ENCODE measurements at places on chromosomes 5 and 9.

DNA sequence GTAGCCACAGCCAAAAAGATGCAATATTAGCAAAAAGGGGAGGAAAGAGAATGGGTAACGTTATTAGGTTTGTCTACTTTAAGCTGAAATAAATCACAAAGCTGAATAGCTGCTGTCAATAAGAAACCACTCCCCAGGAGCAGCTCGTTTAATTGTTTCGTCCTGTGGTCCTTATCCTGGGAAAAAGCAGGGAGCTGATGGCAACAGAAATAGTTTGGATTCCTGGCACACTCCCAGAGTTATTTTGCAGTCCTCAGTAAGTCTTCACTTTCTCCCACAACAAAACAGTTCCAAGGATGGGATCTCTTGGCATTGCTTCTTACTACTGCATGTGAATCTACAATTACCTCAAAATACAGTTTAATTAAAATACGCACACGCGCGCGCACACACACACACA is 28.8 kb downstream of the FRMD3 start:
- DNase-seq: no peak

DNA sequence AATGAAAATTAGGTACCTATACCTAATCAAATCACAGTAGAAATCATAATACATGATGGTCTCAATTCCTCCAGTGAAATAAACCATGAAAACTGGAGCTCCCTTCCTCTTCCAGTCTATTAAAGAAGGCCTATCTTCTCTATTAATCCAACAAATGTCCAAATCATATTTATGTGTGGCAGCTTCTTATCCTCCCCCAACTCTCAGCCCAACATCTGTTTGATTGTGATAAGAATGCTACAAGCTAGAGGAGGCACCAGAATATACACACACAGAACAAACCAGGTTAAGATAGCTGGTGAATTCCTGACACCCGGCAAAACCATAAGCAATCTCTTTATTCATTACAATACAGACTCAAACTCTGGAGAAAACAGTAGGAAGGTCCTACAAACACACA is 110.8 kb downstream of the FBXL17 start:
- DNase-seq: no peak

DNA sequence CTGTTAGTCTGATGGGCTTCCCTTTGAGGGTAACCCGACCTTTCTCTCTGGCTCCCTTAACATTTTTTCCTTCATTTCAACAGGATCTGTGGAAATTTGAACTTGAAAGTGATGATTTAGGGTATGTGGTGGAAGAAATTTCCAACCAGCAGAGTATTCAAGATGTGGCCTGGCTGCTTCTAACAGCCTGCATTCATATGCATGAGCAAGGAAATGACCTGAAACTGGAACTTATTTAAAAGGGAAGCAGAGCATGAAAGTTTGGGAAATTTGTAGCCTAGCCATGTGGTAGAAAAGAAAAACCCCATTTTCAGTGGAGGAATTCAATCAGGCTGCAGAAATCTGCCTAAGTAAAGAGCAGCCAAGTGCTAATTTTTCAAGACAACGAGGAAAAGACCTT is 41.7 kb downstream of the UNC13B start:
- DNase-seq: no peak

- DNase-seq: no peak
These were observed 10.9 kb upstream of the DOLPP1 start for GRCh38 chr9:129069862-129070641.

DNA sequence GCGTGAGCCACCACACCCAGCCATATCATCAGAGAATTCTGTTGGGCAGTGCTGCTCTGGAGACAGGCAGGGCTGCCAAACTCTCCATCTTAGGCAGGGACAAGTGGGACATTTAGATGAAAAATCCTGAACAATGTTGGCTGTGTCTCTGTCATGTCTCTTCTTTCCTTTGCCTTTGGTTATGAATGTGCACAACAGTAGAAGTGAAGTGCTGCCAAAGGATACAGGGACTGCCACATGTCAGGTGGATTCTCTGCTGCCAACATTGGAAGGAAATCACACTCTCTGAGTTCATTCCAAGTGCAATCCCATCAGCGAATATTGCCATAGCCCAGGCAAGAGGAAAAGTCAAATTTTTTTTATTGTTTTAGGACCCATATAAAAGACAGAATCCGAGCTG is 348.8 kb downstream of the TRPM3 start:
- DNase-seq: no peak

DNA sequence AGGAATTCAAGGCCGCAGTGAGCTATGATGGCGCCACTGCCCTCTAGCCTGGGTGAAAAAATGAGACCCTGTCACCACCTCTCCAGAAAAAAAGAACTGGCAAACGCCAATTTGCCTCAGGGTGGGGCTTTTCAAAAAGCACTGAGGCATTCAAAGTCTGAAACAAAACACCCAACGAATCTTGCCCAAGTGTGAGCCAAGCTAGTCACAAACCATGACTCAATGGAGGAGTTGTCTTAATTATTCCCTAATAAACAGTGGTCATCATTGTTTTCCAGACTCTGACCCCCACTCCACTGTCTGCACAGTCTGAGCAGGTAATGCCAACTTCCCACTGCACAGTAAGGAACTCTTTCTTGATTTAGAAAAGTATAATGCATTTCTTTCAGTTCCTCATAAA is 16.8 kb downstream of the FRMD3 start:
- no peak for DNase-seq

DNA sequence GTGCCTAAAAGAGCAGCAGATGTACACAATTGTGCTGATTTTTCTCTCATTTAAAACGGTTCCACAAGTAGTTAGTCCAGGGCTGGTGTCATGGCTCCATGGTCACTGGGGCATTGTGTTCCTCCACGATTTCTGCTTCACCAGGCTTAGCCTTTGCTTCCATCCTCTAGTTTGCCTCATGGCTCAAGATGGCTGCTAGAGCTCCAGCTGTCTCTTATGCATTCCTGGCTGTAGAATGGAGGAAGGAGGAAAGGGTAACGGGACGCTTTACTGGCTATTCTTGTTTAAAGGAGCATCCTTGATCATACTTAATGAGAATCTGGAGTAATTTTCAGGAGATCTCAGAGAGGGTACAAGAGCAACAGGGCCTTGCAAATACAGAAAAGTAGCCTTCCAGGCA is 47.7 kb downstream of the BOD1 start:
- no peak for DNase-seq

- no peak for DNase-seq
These were observed 141.1 kb downstream of the AUH start for GRCh38 chr9:91220491-91221135.

- no peak for DNase-seq
These were observed 209.0 kb downstream of the EFNA5 start for GRCh38 chr5:107461770-107462169.

DNA sequence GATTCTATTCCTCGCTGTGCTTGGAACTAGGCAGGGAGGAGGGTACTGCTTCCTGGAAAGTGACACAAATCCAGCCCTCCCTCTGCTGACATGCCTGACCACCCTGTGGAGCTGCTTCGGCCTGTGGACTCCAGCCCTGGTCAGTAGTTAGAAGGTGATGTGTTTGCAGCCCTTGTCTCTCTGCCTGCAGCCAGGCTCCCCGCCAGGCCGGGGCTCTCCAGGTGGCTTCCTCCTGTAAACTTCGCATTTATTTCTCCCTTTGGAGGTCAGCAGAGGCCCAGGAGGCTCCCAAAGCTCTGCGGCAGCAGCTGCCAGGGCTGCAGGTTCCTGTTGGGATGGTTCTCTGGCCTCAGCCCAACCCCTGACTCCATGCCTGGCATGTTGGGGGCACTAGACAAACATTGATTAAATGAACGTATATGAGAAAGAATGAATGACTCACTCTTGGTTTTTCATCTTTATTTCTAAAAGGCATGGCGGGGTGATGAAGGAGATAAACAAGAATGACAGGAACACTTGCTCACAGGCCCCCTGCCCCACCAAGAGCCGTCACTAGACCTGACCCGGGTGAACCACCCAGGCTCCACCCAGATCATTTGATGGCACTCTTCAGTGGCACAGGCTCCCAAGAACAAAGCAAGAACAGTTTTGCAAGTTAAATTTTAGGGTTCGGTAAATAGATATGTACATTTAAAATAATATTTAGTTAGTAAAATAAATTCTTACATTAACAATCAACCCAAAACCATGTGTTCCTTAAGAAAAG is 8.4 kb upstream of the IRX2 start:
- DNase-seq: no peak

DNA sequence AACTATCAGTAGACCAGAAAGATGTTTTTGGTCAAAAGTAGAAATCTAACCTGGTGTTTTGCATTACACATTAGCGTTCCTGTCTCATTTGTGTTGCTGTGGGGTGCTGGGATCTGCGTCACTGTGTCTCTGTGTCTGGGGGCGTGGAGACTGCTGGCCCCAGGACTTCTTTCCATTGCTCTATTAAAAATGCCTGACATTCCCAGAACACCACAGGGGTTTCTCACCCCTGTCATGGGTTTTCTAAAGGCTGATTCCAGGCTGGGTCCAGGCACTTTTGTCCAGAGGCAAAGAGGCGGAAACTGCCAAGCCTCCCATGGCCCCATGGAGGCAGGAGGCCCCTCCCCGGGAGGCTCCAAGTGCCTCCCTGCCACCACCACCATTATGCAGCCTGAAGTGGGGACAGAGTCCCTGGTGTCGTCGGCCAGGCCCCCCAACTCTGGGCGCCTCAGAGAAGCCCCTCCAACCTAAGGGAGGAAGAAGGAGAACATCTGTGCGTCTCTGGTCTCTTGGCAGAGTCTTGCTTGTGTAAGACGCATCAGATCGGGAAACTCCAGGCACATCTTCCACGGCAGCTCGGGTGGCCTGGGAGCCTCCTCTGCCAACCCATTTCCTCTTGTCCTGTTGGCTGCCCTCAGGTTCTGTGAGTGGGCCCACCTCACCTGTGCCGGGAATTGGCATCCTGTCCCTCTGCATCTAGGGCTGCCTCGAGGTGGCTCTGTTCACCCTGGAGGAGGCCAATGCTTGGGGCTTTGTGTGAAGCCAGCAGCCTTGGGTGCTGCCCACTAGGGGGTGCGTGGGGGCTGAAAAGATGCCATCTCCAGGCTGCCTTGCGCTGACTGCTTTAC is 13.8 kb upstream of the PLEKHG4B start:
- peak; percentile 6 for DNase-seq
